ENCODE measurements at places on chromosomes 11 and 22. TPM values are rescaled to one million over a fixed set of nuclear protein-coding genes. Genes with fewer than 3 reads are reported as not detected.

DNA sequence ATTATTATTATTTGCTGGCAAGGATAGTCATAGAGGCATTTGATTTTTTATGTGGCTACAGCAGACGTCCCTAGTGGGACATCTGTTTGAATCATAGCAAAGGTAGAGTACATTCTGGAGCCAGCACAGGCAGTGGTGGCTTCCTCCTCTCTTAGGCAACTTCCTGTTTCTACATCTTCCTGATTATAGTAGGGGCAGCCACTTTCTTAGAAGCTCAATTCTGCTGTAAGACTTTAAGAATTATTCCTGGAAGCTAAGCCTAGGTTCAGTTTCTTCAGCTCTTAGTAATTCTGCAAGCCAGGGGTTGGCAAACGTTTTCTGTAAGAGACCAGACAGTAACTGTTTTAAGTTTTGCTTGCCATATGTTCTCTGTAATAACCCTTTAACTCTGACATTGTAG is 129.3 kb upstream of the TENM4 start:
- DNase-seq = no peak

DNA sequence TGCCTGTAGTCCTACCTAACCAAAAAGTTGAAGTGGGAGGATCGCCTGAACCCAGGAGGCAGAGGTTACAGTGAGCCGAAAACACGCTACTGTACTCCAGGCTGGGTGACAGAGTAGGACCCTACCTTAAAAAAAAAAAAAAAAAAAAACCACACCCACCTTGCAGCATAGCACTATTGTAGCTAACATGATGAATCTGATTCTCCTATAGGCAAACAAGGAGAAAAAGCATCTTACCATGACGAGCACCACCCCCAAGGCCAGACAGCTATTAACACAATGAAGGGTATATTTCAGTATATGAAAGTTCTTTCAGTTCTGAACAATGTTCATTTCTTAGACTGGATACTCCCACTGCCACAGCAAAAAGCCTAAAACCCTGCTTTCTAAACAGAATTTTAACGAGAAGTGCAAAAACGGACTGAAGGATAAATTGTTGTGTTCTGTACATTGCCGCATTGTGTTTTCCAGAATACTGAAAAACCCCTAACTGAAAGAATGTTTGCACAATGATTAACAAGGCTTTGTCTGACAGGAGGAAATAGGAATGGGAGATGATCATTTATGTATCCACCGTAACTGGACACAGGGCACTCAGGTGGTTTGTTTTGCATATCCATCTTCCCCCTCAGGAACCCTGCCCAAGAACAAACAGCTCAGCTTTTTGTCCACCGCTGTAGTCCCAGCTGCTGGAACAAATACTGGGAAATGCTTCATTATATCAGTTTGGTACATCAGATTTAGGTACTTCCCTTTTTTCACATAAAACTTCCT is 8.9 kb downstream of the PISD start:
- no peak for DNase-seq

DNA sequence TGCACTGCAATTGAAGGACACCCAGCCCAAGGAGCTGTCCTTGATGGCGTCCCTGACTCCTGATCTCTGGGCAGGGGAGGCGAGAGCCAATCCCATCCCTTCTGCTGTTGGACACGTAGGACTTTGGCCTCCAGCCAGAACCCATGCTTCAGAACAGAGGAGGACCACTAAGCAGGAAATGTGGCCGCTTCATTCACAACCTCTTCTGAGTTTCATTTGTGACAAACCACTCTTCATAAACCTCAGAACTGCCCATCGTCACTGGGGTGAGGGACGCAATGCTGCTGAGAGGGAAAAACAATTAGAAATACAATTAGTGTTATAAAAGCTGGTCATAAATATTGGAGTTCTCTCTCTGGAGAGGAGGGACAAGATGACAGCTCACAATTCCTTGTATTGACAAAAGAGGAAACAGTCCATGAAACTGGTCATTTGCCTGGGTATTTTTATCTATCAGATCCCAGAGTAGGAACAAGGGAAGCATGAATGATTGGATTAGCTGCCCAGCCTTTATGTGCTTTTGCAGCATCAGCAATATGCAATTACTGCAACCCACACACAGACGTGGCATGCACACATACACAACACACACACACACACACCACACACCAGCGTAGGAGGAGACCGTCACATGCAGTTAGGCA is 216.5 kb upstream of the CADM1 start:
- DNase-seq = no peak

GRCh38 chr11:113262594-113262993 is 51.8 kb upstream of the TTC12 start:
- DNase-seq = no peak

DNA sequence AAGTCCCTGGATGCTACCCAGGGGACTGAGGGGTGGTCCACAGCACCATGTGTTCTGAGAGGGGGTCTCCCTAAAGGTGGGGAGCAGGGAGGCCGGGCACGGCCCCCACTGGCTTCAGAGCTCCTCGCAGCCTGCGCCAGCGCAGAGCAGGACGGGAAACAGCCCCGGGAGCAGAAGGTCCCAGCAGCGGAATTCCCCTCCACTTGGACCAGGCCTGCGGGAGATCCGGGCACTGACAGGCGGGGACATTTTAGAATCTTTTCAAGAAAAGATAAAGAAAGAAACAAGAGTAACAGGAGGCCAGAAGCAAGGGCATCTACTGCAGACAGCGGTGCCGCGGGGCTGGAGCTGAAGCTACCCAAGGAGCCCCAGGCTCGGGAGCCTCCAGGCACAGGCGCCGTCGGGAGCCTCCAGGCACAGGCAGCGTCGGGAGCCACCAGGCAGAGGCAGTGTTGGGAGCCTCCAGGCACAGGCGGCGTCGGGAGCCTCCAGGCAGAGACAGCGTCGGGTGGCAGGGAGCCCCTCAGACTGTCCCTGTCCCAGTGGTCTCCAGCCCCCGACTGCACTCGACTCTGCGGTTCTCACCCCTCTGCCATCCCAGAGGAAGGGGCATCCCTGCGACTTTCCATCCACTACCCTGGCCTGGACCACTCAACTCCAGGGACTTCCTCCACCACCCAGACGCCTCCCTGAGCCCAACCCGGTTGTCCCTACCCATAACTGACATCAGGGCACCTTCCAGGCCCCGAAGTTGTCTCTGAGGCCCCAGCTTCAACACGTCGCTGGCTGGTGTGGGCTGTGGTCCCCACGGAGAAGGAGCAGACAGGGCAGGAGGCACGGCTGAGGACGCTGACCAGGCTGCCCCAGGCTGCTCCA is 211.1 kb downstream of the BRD1 start:
- DNase-seq = no peak

- no peak for DNase-seq
These were observed 56.5 kb downstream of the MIAT start for GRCh38 chr22:26713823-26714449.

GRCh38 chr11:10204021-10204420 is 90.0 kb downstream of the SBF2 start:
- no peak for DNase-seq

DNA sequence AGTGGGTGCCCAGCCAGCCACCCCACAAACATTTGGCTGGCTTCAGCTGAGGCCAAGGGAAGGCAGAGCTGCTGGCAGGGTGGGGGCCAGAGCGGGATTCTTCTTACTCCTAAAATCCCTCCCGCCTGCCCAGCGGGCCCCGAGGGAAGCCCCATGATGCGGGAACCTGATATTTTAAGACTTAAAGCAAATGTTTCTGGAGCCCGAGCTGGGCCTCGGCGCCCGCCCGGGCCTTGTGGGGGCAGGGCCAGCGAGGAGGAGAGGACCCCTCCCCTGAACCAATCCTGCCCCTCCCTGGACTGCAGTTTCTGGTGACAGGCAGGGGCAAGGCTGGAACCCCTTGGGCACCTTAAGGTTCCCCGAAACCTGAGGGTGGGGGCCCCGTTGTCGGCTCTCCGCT is 17.2 kb downstream of the GP1BB start:
- DNase-seq = no peak

DNA sequence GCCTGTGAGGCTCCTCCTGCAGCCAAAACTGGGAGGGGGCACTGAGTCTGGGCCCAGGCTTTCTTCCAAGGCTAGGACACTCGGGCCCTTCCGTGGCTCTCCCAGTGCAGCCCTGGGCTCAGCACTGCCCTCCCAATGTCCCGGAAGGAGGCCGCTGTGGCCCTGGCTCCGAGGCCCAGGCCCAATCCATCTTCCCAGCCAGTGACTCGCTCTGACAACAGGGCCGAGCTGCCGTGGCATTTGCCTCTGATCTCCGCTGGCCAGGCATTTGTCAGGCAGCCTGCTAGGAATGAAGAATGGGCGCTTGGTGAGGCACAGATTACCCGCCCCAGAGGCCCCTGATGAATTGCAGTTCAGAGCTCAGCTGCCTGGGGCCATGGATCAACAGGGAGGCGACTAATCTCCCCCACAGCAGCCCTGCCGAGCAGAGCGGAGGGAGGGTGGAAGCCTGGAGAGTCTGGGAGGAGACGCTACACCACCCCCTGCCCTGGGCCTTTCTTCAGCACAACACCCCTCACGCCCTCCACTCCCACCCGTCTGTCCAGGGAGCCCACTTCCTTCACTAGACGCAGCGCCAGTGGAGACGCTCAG is 8.3 kb downstream of the FXYD2 start:
- DNase-seq = no peak

DNA sequence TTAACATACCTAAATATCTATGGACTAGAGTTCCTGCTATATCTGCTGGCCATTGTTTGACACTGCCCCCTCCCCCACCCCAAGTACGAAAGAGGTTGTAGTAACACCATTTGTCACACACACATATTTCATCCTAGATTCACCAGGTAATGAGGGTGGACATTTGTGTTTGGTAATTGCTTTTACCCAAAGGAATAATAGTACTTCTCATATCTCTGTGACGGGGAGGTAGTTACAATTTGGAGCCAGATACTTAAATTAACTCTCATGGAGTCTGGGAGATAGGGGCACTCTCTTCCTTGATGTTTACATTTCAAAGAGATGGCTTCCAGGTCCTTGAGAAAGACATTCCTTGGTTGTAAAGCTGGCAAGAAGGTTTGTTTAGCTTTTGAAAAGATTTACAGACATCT is 38.7 kb downstream of the REXO2 start:
- no peak for DNase-seq

DNA sequence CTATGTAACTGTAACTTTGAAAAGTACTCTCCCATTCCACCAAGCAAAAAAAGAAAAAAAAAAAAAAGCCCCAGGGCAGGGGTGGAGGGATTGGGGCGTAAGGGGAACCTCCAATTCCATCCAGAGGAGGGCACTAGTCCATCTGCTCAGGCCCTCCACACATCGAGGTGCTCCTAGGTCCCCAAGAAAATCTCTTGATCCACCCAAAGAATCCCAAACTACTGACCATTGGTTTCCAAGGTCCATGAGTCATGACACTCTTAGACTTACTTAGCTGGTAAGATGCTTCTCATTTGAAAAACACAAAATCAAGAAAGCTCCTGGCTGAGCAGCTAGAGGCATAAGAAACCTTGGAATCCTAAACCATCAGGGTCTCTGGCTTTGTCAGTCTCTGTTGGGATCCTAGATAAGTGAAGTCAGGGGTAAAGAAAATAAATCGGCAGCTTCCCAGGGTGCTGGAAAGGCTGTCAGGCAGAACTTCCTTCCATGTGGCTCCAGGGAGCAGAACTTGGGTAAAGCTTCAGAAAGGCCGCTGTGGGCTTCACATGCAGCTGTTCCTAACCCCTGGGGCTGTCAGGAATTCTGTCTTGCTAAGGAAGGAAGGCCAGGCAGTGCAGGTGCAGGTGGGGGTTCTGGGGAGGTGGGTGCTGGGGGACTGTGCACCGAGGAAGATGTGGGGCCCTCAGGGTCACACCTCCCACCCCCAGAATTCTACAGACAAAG is 49.4 kb upstream of the ADA2 start:
- DNase-seq = no peak

- peak; percentile 62 for DNase-seq
These were observed 44.9 kb upstream of the ETS1 start for GRCh38 chr11:128632141-128632791.

DNA sequence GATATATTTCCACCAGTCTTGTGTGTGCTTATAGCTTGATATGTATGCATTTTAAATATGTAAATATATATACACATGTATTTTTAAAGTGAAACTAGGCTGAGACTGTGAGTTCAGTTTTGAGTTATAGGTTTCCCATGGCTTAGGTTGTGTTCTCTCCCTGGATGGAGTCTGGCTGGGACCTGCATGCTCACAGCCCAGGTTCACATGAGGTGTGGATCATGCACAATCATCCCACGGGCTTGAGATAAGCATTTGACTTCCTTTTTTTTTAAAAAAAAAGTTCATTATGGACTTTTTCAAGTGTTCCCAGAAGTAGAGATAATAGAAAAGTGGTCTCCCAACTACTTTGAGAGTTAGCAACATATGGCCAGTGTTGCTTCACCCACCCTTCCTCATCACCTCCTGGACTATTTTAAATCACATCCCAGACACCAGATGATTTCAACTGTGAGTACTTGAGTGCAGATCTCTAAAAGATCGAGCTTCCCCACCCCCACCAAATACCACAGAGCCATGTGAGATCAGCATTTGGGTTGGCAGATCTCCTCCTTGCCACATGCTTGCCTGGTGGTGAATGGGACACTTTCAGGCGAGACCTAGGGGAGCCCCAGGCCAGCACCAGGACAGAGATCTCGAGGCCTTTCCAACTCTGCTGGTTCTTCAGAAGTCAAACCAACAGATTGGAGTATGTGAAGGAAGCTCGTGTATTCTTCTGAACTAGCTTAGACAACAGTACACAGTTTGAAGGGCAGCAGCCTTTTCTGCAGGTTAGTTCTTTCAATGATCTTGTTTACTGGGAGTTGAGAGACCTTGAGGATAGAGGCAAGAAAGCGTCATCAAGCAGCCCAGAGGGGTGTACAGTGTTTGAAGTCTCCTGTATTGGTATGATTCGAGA is 15.9 kb downstream of the MED15 start:
- DNase-seq = peak; percentile 47

The C11orf42 gene
- not detected for total RNA-seq

The BATF2 gene
- 0.33 TPM for total RNA-seq

The MGAT3 gene
- 0.96 TPM for total RNA-seq

The GAL3ST3 gene
- total RNA-seq = not detected
